ENCODE measurements at places on chromosomes 16 and 17.

- no peak for DNase-seq
Observed at GRCh38 chr17:29563816-29564215, 3.0 kb downstream of the ABHD15 start.

DNA sequence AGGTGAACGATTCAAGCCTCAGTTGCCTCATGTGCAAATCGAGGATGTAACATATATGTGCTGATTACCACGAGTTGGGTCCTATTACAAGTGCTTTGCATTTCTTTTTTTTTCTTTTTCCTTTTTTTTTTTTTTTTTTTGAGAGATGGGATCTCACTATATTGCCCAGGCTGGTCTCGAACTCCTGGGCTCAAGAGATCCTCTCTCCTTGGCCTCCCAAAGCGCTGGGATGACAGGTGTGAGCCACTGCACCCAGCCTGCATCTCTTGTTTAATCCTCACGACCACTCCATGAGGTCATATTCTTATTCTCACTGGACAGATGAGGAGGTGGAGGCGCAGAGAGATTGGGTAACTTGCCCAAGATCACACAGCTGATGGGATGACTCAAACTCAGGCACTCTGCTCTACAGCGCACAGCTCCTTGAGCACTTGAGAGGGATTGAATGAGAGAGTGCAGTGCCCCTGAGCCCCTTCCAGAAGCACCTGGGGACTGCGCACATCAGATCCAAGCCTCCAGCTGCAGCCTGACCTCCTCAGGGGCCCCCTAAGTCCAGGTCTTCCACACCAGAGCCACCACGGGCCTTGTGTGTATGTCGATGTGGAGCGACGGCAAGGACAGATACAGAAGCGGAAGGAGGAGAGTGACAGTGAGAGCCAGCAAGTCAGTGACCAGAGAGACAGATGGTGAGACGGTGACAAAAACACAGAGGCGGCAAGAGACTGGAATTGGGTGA is 4.9 kb downstream of the STX1B start:
- DNase-seq = no peak

DNA sequence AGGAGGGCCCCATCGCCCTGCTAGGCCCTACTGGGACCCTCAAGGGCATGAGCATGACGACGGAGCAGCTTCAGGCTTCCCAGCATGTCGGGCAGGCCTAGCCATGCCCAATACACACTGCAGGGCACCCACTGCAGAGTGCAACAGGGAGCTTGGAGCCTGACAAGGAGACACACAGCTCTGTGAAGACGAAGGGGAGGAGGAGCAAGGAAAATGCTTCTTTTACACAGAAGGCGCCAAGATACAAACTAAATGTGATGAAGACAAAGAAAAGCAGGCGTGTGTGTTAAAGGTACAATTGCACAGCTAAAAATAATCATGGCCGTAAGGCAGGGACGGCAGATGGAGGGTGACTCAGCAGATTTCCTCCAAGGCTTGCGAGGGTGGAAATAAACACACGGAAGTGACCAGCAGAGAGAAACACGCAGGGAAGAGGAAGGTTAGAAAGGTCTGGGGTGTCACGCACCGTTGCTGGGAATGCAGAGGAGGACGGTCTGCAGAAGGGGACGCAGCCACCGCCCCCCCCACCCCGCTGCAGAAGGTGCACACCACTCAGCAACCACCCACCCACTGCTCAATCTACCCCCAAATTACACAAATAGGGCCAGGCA is 108.5 kb downstream of the ZNF778 start:
- no peak for DNase-seq

DNA sequence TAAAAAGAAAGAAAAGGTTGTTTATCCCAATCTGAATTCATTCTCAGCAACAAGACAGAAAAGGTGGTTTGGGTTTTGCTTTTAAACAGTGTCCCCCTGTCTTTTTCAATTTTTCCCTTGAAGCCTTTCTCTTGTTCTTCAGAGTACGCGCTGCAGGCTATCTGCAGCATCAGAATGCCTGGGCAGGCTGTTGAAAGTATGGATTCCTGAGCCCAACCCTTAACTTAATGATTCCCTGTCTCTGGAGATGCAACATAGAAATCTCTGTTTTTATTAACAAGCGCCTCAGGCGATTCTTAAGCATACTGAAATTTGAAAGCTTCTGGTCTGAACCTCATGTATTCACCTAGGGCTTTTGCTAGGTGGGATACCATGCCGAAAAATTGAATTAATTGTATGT is 32.1 kb downstream of the DGKE start:
- DNase-seq = no peak

DNA sequence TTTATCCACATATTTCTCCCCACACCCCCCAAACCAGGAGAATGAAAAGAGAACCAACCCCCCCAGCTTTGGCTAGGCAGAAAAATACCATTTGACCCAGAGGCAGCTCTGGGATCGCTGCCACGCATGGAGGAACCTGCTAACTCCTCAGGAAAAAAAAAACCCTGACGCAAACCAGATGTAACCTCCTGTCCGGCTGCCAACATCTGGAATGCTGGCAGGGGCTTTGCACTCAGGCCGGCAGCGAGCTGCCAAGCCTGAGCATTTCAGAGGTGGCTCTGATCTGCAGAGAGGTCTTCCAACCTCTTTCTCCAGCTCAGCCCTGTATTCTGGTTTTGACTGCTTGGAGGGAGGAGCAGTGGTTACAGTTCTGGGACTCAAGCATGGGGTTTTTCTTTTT is 8.2 kb downstream of the IGFBP4 start:
- no peak for DNase-seq

- no peak for DNase-seq
Observed at GRCh38 chr16:76976101-76976500, 214.9 kb upstream of the MON1B start.

GRCh38 chr16:979859-980594 is 1.5 kb upstream of the SOX8 start:
- DNase-seq = no peak

- DNase-seq = no peak
Observed at GRCh38 chr16:83098536-83098935, 471.8 kb downstream of the CDH13 start.

GRCh38 chr17:45867171-45867570 is 22.5 kb downstream of the SPPL2C start:
- no peak for DNase-seq

GRCh38 chr16:86129541-86129940 is 230.6 kb downstream of the IRF8 start:
- no peak for DNase-seq

DNA sequence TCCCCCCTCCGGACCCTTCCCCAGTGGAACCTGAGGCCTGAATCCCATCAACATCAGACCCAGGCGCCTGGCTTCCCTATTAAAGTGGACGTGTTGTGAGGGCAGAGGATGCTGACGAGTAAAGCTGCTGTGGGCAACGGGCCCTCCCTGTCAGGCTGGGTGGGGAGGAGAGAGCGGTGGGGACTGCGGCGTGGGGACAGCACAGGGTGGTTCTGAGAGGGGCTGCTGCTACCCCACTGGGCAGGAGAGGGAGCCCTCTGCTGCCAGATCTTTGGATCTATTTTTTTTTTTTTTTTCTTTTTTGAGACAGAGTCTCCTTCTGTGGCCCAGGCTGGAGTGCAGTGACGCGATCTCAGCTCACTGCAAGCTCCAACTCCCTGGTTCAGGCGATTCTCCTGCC is 5.9 kb downstream of the CA5A start:
- DNase-seq = no peak

GRCh38 chr17:35132816-35133550 is 9.1 kb downstream of the NLE1 start:
- no peak for DNase-seq

DNA sequence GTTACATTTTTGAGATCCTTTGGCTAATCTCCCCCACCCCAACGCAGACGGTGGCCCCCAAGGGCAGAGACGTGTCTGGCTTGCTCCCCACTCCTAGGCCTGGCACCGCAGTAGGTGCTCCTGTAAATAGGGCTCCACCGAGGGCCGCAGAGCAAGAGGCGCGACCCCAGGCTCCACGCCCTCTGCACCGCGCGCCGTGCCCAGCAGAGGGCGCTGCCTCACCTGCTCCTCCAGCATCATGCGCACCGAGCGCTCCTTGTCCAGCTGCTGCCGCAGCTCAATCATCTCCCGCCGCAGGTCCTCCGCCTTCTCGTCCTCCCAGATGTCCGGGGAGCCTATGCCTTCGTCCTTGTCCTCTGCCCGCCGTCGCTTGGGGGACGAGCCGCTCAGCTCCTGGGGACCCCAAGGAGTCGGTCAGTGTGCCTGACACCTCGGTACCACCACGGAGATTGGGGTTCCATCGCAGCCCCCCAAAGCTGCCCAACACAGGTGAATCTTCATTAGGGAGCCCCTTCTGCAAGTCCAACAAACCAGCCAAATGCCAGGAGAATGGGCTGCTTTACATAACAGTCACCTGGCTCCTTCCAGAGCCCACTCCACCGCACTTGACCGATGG is 11.2 kb downstream of the TFAP4 start:
- no peak for DNase-seq

DNA sequence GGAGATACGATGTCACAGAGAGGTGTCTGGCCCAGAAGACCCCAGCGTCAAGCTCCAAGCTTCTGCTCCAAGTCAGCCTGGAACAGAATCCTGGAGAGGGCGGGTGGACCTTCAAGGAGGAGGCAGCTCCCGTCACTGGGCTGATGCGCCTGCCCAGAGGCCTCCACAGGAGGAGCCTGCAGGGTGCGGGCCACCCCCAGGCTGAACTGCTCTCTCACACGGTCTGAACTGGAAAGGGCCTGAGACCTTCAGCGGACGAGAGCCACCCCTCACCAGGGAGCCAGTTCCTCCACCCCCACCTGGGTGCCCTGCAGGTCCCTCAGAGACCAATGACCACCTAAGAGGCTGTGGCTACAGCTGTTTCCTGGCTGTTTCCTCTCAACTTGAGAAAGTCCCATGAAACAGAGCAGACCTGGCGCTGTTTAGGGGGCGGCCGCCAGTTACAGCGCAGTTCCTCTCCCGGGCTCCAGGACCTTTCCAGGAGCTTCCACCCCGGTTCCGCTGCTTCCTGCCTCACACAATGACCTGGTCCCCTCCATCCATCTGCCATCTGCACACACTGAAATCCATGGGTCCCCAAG is 36.0 kb upstream of the KLHDC4 start:
- no peak for DNase-seq

GRCh38 chr17:40303708-40304551 is 5.0 kb upstream of the RARA start:
- no peak for DNase-seq

- no peak for DNase-seq
Observed at GRCh38 chr17:81867991-81868673, 3.0 kb downstream of the ARHGDIA start.

DNA sequence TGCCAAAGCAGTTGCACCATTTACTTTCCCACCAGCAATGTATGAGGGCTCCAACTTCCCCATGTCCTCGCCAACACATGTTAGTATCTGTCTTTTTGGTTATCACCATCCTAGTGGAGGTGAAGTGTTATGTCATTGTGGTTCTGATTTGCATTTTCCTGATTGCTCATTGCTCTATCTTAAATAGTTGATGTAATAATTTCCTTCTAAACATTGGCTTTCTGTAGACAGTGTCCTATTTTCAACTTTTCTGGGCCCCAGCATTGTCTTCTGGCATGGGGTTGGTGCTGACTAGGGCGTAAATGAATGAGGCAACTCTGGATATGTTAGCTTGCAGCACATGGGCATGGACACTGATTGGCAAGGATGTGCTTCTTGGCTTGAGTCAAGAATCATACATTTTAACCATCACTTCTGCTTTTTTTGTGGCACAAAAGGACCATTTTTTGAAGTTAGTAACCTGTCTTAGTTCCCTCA is 25.1 kb downstream of the PLCG2 start:
- no peak for DNase-seq

DNA sequence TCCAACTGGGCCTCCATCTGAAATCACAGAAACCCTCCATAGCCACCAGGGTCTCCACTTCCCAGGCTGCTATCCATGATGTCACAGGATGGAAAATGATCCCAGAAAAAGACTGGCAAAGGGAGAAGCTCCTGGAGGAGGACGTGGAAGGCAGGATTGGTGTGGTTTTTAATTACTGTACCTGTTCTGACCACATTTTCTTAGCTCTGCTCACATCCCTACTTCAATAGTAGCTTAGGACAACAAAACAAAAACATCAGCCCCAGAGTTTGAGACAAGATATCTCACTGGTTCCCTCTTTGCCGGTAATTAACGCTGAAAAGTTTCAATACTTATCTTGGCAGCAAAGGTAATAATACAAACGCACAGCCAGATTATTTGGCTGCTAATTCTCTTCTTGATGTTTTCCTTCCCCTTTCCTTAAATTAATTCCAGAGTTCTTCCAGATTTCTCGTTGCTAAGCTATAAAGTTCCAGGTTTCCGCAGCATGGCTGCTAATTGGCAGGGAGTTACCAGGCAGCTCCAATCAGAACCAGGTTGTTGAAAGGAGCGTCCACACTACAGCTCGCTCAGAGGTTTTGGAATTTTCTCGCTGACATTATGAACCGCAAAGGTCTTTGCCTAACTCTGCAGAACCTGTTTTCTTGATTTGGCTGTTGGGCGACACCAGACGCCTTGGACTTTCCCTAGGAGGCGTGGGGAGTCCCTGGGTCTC is 263.4 kb downstream of the MRTFB start:
- DNase-seq = no peak

DNA sequence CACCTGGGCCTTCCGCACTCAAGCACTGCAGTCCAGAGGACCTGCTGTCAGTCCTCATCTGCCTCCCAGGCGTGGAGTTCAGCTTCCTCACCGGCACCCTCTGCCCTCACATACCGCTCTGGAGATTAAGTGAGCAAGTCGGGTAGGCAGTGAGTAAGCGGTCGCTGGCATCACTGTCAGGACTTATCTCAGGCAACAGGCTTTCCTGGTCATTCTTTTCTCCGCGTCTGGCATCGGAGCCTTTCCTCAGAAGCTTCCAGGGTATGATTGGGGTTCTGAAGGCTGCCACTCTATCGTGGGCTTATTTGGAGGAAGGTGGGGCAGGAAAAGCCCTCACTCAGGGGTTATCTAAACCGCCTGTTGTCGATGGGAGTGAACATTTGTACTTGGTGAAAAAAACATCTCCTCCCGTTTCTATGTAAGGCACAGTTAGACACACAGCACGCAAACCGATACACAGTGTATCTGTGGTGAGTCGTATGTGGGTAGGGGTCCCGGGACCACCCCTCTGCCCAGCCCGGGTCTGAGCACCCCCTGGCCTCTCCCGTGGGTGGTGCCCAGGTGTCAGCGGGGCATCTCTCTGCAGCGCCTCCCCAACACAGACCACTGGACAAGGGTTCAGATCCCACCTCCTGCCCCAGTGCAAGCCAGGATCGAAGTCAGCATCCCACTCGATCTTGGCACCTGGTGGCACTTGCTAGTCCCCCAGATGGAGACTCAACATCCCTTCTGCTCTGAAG is 92.5 kb upstream of the PLCG2 start:
- no peak for DNase-seq

GRCh38 chr17:8788998-8789397 is 10.2 kb downstream of the MFSD6L start:
- no peak for DNase-seq

DNA sequence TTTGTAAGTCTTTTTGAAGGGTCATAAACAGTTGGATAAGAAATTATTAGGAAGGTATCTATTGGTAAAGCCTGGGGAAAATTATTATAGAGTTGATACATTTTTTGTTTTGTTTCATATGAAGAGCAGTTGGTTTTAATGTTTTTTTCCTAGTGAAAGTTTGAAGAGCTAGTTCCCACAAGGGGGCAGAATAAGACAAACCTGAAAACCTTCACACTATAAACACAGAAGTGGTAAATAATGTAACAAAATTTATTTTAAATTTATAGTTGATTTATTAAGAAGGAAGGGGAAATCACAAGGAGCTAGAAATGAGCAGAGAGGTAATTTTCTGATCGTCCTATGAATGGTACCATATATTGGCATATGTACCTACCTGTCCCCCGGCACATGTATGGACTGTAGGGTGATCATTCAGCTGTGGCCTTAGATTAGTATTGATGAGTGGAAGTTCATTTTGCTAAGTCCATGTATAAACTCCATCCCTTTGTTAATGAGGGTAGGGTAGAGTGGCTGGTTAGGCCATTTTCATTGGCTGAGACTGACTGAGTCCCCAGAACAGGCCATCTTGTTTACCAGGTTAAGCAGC is 116.3 kb downstream of the TANC2 start:
- DNase-seq = no peak

Measured in NCI-H1930 (cell line).